Prostate gland (tissue), 2 donors: ENCODE measurements at places on chromosomes 16 and 17.

DNA sequence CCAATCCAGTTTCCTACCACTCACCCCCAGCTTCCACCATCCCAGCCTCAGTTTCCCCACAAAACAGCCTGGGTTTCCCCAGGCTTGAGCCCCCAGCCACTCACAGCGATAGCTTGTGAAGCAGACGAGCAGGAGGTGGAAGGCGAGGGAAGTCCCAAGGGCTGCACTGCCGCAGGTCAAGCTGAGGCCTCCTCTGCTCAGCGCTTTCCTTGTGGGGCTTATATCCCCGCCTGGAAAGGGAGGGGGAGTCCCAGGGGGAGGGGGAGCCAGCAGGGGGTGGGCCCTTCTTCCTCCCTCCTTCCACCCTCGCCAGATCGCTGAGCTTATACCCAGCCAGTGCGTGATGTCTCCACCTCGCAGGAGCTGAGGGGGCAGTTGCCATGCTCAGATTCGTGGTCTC lies at the start of gene PYY:
Gene PYY, minus strand, starts transcription at position 195 of the 400 bp plus-strand sequence. CDS start 457 bp downstream, outside the sequence.
- no peak for DNase-seq

- DNase-seq, result no peak
Measured at GRCh38 chr17:47829870-47830269, 1.5 kb downstream of the MRPL10 start.

DNA sequence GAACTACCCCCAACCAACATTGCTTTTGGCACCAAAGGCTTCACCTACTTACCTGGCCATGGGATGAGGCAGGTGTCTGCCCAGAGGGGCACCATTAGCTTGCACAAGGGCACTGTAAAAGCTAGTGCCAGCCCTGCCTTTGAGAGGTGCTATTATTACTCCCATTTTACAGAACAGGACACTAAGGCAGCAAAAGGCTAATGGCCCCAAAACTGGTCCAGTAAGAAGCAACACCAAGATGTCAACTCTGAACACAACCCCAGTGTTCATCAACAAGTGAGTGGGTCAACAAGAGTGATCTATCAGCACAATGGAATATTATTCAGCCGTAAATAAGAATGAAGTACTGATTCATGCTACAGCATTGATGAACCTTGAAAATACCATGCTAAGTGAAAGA lies 7.7 kb upstream of the USP7 start:
- no peak for DNase-seq

DNA sequence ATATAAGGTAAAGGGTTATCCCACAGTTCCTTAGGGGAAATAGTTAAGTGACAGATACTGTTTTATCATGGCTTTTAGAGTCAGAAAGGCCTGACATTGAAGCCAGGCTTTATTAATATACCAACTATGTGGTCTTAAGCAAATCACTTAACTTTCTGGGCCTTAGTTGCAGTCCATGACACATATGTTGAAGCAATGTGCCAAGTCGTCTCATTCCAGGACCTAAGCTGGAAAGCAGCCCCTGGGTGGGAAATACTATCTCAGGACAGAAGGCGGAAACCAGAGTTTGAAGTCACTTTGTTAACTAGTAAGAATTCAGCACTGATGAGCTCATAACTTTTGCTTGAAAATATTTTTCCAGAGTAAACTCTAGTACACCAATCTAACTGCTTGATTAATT lies 80.0 kb downstream of the USP32 start:
- DNase-seq, result no peak

DNA sequence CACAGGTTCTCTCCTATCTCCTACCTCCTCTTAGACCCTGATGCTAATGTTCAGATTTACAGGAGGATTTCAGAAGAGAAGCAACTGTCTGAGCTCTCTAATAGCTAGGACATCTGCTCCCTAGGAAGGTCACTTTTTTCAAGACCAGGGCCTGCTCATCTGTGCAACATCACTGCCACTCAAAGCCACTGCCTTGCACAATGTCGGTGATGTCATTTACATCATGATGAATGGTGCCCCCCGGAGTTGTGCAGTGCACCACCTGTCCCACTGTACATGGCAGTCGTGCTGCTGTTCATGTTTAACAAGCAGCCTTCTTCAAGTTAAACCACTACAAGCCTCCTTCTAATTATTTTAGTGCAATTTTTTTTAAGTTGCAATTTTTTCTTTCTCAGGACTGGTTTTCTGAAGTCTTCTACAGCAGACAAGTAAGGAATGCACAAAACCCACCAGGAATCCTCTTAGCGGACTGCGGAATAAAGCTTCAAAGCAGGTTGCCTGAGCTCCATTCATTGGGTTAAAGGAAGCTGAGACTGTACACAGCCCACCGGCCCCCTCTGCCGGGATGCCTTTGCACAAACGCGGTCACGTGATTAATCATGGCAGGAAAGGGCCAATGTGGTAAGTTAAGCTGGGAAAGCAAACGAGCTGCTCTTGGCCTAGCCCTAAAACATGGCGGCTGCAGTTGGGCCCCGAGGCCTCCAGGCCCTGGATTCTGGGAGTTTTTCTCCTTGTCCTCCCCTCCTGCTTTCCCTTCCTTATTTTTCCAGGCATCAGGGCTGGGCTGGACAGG lies 74.1 kb downstream of the MYH11 start:
- DNase-seq, result no peak

DNA sequence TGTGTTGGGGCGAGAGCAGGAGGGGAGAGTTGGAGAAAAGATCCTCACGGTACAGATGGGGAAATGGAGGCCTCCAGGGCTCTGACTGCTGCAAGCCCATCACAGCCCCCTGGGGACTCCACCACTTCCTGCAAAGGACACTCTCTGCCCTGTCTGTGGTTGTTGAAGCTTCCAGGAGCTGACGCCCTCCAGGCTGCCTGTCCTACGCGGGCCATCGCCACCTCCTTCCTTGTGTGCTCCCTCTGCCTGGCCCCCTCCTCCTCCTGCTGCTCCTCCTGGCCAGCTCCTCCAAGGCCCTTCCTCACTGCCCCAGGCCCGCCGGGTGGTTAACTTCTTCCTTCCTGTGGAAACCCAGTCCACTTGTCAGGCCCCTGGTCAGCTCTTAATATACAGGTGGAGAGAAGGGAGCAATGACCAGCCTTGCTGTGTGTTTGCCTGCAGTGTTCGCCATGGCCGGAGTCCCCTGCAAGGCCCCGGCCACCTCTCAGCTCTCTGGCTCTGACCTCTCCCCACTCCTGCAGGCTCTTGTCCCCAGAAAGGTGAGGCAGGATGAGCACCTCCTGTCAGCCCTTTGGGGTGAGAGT lies 18.4 kb upstream of the STAC2 start:
- no peak for DNase-seq

DNA sequence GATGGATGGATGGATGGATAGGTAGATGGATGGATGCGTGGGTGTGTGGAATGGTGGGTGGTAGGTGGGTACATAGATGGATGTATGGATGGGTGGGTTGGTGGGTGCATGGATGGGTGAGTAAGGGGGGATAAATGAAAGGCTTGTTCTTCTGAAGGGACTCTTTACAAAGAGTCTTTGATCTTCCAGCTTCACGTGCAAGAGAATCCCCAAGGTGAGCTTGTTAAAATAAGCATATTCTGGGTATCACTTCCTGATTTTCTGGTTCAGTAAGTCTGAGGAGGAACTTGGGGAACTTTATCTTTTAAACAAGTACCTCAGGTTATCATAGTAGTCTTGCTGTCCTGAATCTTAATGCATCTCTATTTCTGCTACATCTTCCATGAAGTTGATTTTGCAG lies 639.1 kb downstream of the MAF start:
- DNase-seq, result no peak

DNA sequence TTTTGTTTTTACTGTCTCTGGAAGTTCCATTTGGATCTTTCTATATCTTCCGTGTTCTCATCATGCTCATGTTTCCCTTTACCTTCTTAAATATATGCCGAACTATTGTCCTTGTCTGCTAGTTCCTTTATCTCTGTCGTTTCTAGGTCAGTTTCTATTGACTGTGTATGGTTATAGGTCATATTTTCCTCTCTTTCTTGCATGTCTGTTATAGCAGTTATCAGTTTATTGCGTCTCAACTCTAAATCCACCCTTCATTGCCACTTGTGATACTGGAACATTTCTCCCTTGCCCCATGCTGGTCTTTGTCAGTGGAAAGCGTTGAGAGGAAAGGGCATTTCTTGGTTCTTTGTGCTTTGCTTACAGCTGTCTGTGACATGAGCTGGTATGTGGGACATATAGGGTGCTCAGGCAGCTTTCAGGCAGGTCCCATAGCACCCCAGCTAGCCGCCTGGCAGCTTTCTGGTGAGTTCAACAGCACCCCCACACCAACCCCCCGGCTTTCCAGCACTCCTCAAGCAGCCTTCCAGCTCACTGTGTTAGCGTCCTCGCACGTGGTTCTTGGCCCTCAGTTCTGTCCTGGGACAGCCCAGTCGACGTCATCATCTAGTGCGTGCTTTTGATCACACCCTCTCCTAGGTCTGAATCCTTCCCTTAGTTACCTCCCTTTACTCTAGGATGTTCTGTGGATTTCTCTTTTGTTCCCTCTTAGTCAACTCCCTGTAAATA lies 15.4 kb upstream of the DNASE1 start:
- no peak for DNase-seq

DNA sequence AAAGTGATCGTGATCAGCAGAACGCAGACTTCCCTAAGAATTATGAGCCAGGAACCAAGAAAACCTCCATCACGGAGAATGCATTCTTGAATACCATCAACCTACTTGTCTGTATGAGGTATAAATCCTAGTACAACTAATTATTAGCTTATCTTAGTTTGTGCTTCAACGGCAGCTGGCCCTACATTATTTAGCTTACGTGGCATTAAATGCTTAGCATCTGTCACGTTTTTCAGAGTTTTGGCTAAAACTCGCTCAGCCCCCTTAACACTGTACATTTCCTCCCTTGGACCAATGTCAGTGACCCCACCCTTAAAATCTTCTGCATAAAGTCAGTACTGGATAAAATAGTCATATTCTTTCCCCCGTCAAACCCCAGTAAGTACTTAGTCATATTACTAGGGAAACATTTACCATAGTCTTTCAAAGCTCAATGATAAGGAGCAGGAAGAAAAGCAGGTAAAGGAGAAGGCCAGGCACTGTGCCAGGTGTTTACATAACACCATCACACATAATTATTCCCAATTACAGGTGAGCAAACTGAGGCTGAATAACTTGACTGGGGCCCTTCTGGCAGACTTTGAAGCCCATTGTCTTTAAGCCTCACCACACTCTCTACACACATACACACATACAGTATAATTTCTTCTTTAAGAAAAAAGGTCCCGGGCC lies 16.6 kb upstream of the TXNDC11 start:
- DNase-seq, result no peak

- DNase-seq, result no peak
Measured at GRCh38 chr16:82979406-82980111, 352.8 kb downstream of the CDH13 start.

DNA sequence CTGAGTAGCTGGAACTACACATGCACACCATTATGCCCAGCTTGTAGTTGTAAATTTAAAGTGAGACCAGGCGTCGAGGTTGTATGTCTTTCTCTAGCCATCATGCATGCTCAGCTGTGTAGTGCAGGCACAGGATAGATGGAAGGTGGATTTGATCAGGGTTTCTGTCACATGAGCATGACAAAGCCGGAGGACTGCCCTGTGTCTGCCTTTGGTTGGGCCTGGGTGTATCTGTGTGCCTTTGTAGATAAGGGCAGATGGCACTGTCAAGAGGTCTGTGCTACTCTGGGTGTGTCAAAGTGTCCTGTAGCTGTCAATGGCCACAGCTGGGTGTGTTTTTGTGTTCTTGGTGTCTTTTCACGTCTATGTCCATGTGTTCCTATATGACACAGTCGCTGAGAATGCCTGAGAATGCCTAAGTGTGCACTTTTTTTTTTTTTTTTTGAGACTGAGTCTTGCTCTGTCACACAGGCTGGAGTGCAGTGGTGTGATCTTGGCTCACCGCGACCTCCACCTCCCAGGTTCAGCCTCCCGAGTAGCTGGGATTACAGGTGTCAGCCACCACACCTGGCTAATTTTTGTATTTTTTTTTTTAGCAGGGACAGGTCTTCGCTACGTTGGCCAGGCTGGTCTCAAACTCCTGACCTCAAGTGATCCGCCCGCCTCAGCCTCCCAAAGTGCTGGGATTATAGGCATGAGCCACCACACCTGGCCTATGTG lies 4.1 kb upstream of the NAGS start:
- DNase-seq, result no peak

DNA sequence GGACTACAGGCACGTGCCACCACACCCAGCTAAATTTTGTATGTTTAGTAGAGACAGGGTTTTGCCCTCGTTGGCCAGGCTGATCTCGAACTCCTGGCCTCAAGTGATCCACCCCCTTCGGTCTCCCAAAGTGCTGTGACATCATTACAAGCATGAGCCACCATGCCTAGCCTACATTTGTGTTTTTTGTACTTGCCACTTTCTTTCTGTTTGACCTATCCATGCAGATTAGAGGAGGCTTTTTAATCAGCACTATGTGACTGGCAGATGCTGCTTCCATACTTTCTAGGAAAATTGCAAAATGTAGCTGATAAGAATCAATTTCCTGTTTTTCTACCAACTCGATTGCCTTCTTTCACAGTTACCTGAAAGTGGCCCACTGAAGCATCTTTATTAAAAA lies 57.3 kb downstream of the B9D1 start:
- DNase-seq, result no peak

DNA sequence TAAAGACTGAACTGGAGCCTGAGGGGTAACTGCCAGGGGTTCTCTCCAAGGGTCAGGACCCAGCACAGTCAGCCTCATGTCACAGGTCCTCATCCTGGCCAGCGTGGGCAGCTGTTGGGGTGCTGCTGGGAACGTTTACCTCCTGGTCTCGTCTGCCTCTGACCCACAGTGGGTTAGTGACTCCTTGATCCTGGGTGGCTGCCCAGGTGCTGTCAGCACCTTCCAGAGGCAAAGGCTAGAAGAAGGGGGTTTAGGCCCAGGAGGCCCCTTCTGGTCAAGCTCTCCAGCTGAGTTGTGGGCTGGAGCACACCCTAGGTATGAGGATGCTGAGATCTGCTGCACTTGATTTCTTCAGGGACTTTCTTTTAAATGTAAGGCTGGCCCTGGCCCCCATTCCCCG lies 30.3 kb downstream of the AKAP1 start:
- no peak for DNase-seq

- DNase-seq, result no peak
Measured at GRCh38 chr16:23959072-23959751, 123.4 kb downstream of the PRKCB start.

GRCh38 chr17:44636562-44636961 lies 19.7 kb upstream of the MEIOC start:
- DNase-seq, result no peak

DNA sequence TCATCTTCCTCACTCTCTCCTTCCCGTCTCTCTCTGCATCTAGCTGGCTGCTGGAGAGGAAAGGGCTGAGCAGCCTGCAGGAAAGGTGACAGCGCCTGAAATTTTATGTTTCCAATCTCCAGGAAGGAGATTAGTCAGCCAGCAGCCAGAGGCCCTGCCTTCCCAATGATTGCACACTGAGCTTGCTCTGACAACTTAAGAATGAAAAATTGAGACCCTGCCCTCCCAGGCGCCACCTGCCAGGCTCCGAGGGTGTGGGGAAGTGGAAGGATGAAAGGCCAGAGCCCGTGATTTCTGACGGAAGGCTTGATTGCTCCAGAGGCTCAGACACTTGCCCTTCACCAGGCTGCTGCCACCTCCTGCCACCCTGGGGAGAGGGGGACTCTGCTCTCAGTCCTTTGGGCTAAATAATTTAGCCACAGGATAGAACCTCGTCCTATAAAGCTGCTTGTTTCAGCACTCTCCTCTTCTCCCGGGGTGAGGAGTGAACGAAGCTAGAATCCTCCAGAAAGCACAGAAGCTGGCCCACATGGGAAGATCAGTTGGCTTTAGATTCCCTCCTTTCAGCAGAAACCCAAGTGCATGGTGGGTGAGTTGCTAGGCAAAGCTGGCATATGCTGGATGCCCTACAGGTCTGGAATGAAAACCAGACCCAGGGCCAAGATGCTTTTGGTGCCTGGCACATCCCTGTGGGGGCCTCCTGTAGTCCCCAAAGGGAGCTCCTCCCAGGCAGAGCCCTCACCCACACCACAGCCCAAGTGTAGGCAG lies 33.5 kb downstream of the GRIN2C start:
- no peak for DNase-seq
